ENCODE measurements at places on chromosomes 11 and 22.

DNA sequence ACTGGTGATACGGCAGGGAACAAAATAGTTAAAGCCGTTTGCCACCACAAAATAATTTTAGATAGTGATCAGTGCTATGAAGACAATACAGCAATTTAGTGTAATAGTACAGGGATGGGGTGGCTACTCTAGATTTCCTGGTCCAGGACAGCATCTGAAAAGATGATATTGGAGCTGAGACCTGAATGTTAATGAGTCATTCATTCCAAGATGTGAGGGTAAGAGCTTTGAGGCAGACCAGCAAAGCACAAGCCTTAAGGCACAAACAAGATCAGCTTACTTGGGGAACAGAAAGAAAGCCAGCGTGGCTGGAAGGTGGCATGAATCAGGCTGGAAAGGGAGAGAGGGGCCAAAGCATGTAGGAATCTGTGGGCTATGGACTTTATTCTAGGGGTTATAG, 132.3 kb downstream of the TRIM44 start:
- DNase-seq: no peak

- no peak for DNase-seq
Observed at GRCh38 chr11:65501472-65502273, 2.8 kb downstream of the MALAT1 start.

DNA sequence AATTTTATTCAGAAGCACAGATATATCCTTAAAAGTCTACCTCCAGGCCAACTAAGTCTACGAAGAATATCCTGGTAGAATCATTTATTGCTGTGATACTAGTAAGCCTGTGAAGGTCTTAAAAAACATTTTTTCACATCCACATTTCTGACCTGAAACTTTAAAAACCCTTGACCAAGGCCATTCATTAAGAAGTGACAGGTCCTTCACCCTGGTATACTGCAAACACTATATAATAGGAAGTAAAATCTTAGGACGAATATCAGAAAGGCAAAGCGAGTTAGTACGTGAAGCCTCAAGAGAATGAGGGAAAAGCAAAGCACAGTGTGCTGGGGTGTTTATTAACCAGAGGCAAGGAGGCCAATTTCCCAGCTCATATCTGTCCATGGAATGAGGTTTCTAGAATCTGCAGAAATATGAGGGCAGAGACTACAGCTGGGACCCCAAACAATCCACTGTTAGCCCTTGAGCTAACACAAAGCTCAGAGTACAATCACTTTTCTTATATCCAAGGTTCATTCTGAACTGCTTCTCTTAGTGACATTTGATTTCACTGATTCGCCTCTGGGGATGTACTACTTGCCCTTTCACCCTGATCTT, 71.0 kb downstream of the AMBRA1 start:
- no peak for DNase-seq

DNA sequence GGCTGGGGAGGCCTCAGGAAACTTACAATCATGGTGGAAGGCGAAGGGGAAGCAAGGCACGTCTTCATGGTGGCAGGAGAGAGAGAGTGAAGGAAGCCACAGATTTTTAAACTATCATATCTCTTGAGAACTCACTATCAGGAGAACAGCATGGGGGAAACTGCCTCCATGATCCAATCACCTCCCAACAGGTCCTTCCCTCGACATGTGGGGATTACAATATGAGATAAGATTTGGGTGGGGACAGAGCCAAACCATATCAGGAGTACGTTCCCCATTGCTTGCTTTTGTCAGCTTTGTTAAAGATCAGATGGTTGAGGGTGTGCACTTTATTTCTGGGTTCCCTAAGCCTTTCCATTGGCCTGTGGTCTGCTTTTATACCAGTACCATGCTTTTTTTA, 53.7 kb upstream of the E2F8 start:
- DNase-seq: no peak

DNA sequence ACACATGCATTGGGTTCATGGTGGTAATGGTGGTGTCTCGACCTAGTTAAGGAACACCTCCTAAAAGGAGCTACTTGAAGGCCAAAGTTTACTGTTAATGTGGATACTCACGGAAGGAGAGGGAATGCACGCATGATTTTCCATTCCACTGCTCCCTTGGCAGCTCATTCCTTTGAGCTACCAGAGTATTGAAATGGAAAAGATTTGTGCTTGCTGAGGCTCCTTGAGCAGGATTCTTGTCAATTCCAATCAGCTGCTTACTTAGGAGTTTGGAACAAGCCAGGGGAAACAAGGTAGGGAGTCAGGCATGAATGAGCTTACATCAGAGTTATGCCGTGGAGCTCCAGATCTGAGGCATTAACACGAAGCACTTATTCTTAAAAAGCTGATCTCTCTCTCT, 108.8 kb downstream of the GRIA4 start:
- DNase-seq: no peak

DNA sequence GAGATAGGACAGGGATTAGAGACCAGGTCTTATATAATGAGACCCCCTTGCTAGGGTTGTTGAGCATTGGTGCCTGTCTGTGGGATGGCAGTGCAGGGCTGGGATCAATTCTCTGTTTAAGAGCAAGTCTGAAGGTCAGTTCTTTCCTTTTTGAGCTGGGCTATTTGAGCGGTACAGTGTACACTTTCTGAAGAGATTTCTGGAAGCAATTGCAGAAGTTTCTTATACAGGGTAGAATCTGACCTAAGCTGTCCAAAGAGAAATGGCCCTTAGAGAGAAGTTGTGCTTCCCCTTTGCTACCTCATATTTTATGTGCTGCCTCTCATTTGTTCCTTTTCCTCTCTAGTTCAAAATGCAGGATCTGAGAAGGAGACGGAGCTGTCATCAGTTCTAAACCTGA, 35.8 kb downstream of the CSTPP1 start:
- no peak for DNase-seq

GRCh38 chr11:134686460-134687061, 274.5 kb upstream of the B3GAT1 start:
- no peak for DNase-seq

GRCh38 chr22:25970999-25971811, 198.1 kb upstream of the SEZ6L start:
- DNase-seq: no peak

GRCh38 chr22:45334528-45334927, 24.8 kb downstream of the FAM118A start:
- DNase-seq: no peak

DNA sequence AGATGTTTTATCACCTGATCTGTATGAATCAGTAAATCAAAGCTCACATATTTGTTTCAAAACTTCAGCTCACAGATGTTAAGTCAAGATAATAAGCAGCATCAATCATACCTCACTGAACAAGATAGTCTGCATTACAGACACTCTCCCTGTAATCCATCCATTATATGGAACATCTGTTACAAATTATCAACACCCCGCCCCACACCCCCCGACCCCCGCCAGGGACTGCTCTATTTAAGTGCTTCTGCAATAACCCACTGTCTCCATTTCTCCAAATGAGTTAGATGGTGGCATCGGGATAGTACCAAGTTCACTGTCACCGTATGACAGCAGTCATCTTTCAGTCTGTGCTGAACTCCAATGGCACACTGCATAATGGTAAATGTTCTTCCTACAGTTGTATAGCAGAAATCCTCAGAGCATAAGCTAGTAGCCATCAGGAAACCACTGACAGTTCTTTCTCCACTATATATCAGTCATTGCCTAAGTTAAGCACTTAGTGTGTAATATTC, 447.0 kb upstream of the ARHGAP42 start:
- DNase-seq: no peak

- no peak for DNase-seq
Observed at GRCh38 chr11:64306876-64307622, 1.7 kb downstream of the ESRRA start.

GRCh38 chr22:31082606-31083376, 1.7 kb downstream of the SMTN start:
- DNase-seq: no peak

DNA sequence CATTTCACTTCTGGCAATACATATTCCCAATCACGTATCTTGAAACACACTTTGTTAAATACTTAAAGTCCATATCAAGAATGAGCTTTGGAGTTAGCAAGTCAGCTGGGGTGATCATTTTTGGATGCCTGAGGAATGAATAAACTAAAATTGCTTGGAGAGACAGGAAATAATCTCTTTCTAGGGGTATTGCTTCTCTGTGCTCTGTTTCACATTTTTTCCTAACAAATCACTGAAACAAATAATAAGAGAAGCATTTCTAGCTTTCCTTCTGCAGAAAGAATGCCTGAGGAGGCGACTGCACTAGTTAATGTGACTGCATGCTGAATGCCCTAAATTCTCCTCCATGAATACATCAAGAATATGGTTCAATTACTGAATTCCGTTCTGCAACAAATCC, 541.4 kb upstream of the CCDC90B start:
- DNase-seq: no peak

- no peak for DNase-seq
Observed at GRCh38 chr11:130103296-130103814, 33.7 kb downstream of the APLP2 start.

- DNase-seq: no peak
Observed at GRCh38 chr22:38350444-38351359, 33.5 kb upstream of the CSNK1E start.

DNA sequence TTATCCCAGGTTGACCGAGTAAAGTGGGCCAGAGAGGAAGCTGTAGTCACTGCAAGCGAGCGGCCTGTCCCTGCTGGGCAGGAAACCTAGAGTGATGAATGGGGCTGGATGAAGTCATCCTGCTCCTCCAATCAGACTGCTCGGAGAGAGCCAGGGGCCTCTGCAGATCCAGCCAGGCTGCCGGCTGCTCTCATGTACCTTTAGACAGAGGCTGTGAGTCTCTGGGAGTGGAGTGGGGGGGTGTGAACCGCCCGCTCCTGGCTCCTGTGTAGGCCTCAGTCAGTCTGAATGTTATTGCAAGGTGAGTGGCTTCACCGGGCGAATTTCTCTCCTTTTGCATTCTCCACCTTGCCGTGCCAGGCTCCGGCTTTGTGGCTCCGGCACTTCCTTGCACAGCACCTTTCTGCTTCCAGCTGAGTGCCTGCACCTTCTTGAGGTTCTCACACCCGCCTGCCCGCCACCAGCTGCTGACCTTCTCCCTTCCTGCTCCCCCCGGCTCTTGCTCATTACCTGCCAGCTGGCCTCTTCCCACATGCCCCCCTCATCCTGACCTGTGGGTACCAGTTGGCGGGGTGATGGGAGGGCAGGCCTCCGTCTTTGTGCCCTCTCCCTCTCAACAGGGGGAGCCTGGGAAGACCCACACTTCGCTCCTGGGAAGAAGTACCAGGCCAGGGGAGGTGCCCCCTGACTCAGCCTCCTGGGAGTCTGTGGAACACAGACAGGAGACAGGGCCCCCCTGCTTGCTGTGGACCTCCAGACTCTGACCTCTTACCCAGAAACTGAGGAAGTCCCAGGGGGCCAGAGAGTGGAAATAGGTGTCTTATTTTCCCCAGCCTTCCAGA, 79.9 kb downstream of the GRAMD1B start:
- DNase-seq: peak; percentile 44

DNA sequence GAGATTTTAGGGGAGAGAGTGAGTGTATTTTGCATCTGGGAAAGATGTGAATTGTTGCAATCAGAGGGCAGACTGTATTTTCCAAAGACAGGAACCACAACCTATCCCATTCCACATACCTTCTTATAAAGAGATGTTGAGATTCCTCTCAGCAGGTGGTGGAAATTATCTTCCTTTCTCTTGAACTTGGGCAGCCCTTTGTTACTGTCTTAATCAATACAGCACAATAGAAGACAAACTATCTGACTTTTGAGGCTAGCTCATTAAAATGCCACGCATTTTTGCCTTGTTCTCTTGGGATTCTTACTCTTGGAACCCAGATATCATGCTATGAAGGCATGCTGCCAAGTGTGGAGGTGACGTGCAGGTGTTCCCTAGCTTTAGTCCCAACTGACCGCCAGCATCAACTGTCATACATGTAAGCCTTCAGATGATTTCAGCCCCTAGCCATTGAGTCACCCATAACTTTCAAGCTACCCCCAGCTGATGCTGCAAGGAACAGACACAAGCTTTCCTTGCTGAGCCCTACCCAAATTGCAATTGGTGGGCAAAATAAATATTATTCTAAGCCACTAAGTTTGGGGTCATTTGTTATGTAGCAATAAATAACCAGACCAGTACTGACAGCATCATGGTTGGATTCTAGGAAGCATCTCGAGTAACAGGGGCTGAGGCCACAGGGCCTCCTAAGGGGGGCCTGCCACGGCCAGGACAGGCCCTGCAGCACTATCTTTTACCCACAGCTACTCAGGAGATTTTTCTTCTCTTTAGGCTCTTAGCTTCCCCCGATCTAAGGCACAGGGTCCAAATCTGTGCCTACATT, 63.0 kb downstream of the RPL27A start:
- DNase-seq: no peak

- DNase-seq: no peak
Observed at GRCh38 chr22:49353235-49353634, 474.4 kb downstream of the BRD1 start.

DNA sequence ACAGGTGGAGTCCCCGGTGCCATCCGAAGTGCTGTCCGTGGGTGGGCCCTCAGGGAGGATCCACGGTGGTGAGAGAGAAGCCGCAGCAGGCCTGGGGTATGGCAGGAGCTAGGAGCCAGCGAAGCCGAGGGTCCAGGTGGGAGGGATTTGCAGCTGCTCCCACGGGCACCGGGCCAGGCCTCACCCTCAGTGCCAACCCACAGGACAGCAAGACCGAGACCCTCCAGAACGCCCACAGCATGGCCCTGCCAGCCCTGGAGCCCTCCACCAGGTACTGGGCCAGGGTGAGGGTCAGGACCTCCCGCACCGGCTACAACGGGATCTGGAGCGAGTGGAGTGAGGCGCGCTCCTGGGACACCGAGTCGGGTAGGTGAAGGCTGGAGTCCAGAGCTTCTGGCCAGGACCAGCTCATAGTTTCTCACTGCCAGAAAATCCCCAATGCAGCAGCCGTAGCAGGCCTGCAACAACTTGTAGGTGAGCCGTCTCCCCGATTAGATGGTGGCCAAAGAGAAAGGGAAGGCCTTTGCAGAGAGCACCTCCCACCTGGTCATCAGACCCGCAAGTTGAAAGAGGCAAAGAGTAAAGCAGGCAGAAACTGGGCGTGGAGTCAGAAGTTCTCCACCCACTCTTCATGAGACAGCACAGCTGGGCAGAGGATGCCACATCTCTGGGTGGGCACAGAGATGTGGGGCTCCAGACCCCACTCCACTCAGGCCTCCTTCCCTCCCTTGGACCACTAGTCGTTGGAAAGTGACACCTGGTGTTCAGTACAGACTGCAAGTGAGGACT, 20.4 kb downstream of the CSF2RB start:
- DNase-seq: no peak
